ENCODE measurements at places on chromosomes 5 and 9. TPM values are rescaled to one million over a fixed set of nuclear protein-coding genes. Genes with fewer than 3 reads are reported as not detected.
A peak's percentile ranks its signal among the peaks of the same experiment; 100 is the strongest.

DNA sequence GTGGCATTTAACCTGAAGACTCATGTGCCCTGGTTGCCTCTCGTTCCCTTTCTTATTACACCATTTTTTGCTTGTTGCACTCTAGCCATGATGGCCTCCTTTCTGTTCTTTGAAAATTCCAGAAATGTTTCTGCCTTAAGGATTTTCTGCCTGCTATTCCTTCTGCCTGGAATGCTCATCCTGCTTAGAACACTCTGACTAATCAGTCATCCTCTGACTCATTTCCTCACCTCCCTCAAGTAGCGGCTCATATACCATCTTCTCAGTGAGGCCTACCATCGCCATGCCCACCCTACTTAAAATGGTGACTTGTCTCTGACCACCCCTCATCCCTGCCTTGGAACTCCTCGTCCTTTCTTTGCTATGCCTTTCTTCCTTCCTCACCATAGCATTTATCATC is 68.8 kb downstream of the KIF4B start:
- H3K4me1 ChIP-seq, result no peaks in the 10 kb centered on the region
- DNase-seq, result no peak

- peaks cover 88% of the 10 kb centered on the region for H3K4me1 ChIP-seq
- peak overlapping the region; percentile 75 for H3K27ac ChIP-seq
- no peaks in the 10 kb centered on the region for H3K36me3 ChIP-seq
- H3K27me3 ChIP-seq, result no peaks in the 10 kb centered on the region
- peak; percentile 69 for DNase-seq
These were observed 72.9 kb downstream of the IQGAP2 start for GRCh38 chr5:76475936-76476335.

ST8SIA4 gene
- 0.38 TPM for polyA plus RNA-seq

GRCh38 chr9:106626936-106627335 is 236.0 kb upstream of the ZNF462 start:
- no peaks in the 10 kb centered on the region for H3K4me1 ChIP-seq
- no peak overlapping the region for H3K4me3 ChIP-seq
- H3K27me3 ChIP-seq, result no peaks in the 10 kb centered on the region
- DNase-seq, result no peak

DNA sequence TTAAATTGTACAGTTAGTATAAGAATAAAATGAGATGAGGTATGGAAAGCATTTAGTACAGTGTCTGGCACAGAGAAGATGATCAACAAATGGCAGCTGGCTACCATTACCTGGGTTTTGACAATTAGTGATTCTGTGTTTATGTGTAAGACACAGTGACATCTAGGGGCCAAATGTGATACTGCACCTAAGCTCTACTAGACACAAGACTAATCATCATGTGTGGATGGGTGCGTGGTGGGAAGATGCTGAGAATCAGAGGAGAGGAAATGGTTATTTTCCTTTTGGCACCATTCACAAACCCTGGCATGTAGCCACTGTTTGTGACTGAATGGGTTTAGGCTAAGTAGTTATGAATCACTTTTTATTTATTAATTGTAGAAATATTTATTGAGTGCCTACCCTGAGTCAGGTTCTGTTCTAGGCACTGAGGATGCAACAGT is 109.8 kb upstream of the TBC1D2 start:
- H3K4me3 ChIP-seq, result no peak overlapping the region
- no peaks in the 10 kb centered on the region for H3K36me3 ChIP-seq
- no peaks in the 10 kb centered on the region for H3K4me1 ChIP-seq
- H3K27ac ChIP-seq, result no peak overlapping the region
- no peak for DNase-seq
- no peaks in the 10 kb centered on the region for H3K27me3 ChIP-seq

GRCh38 chr9:112013266-112013665 is 116.7 kb downstream of the UGCG start:
- H3K36me3 ChIP-seq, result no peaks in the 10 kb centered on the region
- no peaks in the 10 kb centered on the region for H3K27me3 ChIP-seq
- no peak overlapping the region for H3K4me3 ChIP-seq
- no peak for DNase-seq
- peak overlapping the region; percentile 81 for H3K27ac ChIP-seq

DNA sequence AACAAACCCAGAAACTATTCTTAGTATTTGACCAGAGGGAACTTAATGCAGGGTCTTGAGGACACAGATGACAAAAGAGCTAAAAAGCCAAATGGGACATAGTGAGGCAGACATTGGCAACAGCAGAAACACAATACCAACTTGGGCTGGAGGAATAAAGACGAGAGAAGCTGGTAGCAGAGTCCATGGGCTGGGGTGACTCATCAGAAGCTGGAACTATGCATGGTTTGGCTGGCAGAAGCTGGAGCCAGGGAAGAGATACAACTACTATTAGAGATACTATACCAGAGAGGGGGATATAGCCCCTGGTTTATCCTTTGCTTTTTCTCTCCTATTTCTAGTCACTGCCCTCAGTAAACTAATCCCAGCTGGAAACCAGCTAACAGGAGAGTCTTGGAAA is 29.2 kb upstream of the DPYSL3 start:
- no peaks in the 10 kb centered on the region for H3K36me3 ChIP-seq
- H3K27ac ChIP-seq, result no peak overlapping the region
- H3K27me3 ChIP-seq, result no peaks in the 10 kb centered on the region
- H3K4me1 ChIP-seq, result no peaks in the 10 kb centered on the region

ADAMTSL2 gene
- polyA plus RNA-seq, result 1.9 TPM

- no peaks in the 10 kb centered on the region for H3K27me3 ChIP-seq
- no peaks in the 10 kb centered on the region for H3K36me3 ChIP-seq
- no peak for DNase-seq
- H3K27ac ChIP-seq, result no peak overlapping the region
- H3K4me3 ChIP-seq, result peak overlapping the region; percentile 20
These were observed 14.1 kb downstream of the SEMA4D start for GRCh38 chr9:89483592-89484474.

DNA sequence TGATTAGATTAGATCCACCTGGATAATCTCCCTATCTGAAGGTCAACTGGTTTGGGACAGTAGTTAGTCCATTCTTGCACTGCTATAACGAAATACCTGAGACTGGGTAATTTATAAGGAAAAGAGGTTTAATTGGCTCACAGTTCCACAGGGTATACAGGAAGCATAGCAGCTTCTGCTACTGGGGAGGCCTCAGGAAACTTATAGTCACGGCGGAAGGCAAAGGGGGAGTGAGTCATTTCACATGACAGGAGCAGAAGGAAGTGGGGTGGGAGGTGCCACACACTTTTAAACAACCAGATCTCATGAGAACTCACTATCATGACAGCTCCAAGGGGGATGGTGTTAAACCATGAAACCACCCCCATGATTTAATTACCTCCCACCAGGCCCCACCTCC is 9.9 kb downstream of the C9orf40 start:
- H3K36me3 ChIP-seq, result no peaks in the 10 kb centered on the region
- no peak for DNase-seq
- no peaks in the 10 kb centered on the region for H3K27me3 ChIP-seq

GRCh38 chr5:175551266-175551665 is 72.9 kb downstream of the SFXN1 start:
- H3K4me1 ChIP-seq, result no peaks in the 10 kb centered on the region
- H3K4me3 ChIP-seq, result no peak overlapping the region
- no peak for DNase-seq
- H3K27ac ChIP-seq, result no peak overlapping the region

GRCh38 chr5:90214991-90215390 is 194.6 kb downstream of the CETN3 start:
- H3K36me3 ChIP-seq, result no peaks in the 10 kb centered on the region
- no peak overlapping the region for H3K27ac ChIP-seq
- no peak for DNase-seq
- no peaks in the 10 kb centered on the region for H3K27me3 ChIP-seq
- H3K4me3 ChIP-seq, result no peak overlapping the region

DNA sequence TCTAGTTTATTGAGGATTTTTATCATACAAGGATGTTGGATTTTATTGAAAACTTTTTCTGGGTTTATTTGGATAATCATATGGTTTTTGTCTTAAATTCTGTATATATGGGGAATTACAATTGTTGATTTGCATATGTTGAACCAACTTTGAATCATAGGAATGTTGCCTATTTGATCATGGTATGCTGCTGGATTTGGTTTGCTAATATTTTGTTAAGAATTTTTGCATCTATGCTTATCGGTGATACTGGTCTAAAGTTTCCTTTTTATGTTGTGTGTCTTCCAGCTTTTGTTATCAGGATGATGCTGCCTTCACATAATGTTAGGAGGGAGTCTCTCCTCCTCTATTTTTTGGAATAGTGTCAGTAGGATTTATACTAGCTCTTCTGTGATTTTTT is 745.0 kb downstream of the PRELID2 start:
- H3K4me1 ChIP-seq, result no peaks in the 10 kb centered on the region
- H3K4me3 ChIP-seq, result no peak overlapping the region
- no peaks in the 10 kb centered on the region for H3K27me3 ChIP-seq
- H3K36me3 ChIP-seq, result no peaks in the 10 kb centered on the region
- H3K27ac ChIP-seq, result no peak overlapping the region
- no peak for DNase-seq

DNA sequence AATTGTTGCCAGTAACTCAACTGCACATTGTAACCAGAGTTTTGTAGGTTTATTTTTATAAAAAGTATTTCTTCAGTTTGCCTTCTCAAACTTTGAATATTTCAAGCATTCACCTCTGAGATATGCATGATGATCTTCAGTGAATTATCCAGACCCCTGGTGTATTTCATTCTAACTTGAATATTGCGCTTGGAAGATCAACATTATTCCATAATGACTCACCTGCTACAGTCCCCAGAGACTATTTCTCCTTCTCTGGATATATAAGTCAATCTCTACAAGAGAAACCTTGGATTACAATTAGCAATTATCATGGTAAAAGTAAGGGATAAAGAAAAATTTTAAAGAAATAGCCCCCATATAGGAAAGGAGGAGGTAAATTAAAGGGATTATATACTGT is 1041.0 kb downstream of the TLE1 start:
- no peaks in the 10 kb centered on the region for H3K4me1 ChIP-seq
- no peak for DNase-seq
- H3K4me3 ChIP-seq, result no peak overlapping the region
- H3K36me3 ChIP-seq, result no peaks in the 10 kb centered on the region
- no peak overlapping the region for H3K27ac ChIP-seq

GRCh38 chr5:10317825-10318682 is 10.4 kb upstream of the CMBL start:
- no peak overlapping the region for H3K27ac ChIP-seq
- no peak for DNase-seq
- H3K27me3 ChIP-seq, result no peaks in the 10 kb centered on the region
- no peak overlapping the region for H3K4me3 ChIP-seq
- H3K36me3 ChIP-seq, result no peaks in the 10 kb centered on the region
- H3K4me1 ChIP-seq, result no peaks in the 10 kb centered on the region

- peaks cover 64% of the 10 kb centered on the region for H3K4me1 ChIP-seq
- no peak overlapping the region for H3K27ac ChIP-seq
- no peak overlapping the region for H3K4me3 ChIP-seq
- H3K36me3 ChIP-seq, result no peaks in the 10 kb centered on the region
- DNase-seq, result no peak
These were observed 15.0 kb upstream of the DAB2IP start for GRCh38 chr9:121636341-121636865.

- peak within 1 kb of the TSS; percentile 93 for H3K4me3 ChIP-seq
- H3K36me3 ChIP-seq, result no peaks in the 10 kb centered on the region
- H3K27me3 ChIP-seq, result peaks cover 61% of the 10 kb centered on the region
- DNase-seq, result peak; percentile 57
- H3K27ac ChIP-seq, result peak within 1 kb of the TSS; percentile 83
These were observed at the start of gene FAM78A for GRCh38 chr9:131276094-131276888. FAM78A (minus strand) TSS chr9:131276510; CDS start chr9:131276179, 331 bp downstream.

- H3K4me3 ChIP-seq, result no peak overlapping the region
- no peaks in the 10 kb centered on the region for H3K4me1 ChIP-seq
- no peak for DNase-seq
- peaks cover 17% of the 10 kb centered on the region for H3K36me3 ChIP-seq
- no peak overlapping the region for H3K27ac ChIP-seq
- no peaks in the 10 kb centered on the region for H3K27me3 ChIP-seq
These were observed 28.9 kb downstream of the HABP4 start for GRCh38 chr9:96478829-96479371.
